ENCODE measurements at places on chromosomes 4 and X.

GRCh38 chrX:149469406-149469805, 35.7 kb downstream of the IDS start:
- DNase-seq: no peak

- no peak for DNase-seq
These were observed 50.4 kb upstream of the ELOVL6 start for GRCh38 chr4:110248831-110249253.

- peak; percentile 14 for DNase-seq
These were observed 590 bp downstream of the ARHGEF9 start for GRCh38 chrX:63784346-63784901.

- no peak for DNase-seq
These were observed 92.7 kb upstream of the AFAP1 start for GRCh38 chr4:8032381-8032780.

DNA sequence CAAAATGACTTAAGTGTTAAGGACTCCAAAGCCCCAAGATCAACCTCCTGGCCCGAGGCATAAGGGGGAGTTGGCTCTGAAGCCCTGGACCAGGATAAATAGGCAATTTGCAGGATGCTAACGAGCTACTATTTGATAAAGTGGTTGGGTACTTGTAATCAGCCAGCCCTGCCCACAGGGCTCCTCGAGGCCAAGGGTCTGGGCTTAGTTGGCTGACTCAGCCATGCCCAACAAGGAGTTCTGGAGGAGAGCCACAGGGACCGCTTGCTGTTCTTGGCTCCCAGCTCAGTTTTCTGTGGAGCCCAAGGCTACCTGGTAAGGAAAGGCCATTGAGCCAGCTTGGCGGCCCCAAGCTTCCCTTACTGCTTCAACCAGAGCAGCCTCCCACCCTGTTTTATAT, 7.8 kb downstream of the HMGB3 start:
- DNase-seq: no peak

DNA sequence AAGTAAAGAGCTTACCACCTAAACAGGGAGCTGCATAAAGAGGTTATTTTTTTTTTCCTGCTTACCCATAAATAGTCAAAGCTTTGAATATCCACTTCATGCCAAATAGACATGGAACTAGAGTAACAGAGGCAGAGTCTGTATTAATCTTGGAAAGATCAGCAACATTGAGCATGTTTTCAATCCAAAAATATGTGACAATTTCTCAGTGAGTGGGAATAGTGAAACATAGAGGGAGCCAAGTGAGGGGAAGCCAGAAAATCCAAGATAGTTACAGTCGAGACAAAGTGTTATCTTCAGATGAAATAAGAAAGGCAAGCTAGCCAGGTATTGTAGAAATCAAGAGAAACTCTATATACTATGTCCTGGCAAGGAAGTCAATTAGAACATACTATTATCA, 122.3 kb upstream of the TACR3 start:
- no peak for DNase-seq

DNA sequence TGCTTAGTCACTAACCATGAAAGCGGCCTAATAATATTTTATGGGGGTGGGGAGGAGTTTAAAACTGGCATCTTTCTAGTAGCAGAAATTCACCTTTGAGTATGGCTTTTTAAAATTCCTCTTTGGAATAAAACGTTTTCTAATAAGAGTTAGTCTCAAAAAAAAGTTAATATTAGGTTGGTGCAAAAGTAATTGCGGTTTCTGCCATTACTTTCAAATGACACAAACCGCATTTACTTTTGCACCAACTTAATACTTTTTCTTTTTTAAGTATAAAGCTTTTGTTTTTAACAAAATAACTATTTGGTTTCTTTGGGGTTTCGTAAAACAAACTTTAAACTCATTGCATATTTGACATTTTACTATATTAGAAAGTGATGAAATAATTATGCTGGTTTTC, 68.4 kb downstream of the FBXO8 start:
- no peak for DNase-seq

- no peak for DNase-seq
These were observed 475.5 kb upstream of the ADGRL3 start for GRCh38 chr4:60724623-60725022.

- DNase-seq: no peak
These were observed 5.1 kb downstream of the GRIPAP1 start for GRCh38 chrX:48996969-48997368.

- DNase-seq: no peak
These were observed 27.9 kb upstream of the ZNF185 start for GRCh38 chrX:152869972-152870371.

- DNase-seq: no peak
These were observed 25.3 kb upstream of the TRIM60 start for GRCh38 chr4:165006456-165006855.

DNA sequence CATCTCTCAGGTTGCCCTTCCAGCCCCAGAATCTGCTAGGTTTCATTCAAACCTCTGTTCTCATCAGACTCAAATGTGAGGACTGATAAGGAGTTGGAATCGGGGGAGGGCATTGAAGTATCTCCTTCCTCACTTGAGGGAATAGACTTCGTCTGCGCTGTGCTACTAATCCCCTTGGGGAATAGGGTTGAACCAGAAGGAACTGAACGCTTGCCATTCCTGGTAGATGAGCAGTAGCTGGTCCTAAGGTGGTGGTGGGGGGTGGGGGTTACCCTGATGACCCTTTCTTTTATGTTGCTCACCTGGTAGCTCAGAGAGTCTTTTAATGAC, 692 bp upstream of the SLC9A7 start:
- DNase-seq: no peak

- DNase-seq: no peak
These were observed 108.0 kb downstream of the LRBA start for GRCh38 chr4:150906987-150907633.

- no peak for DNase-seq
These were observed 813.0 kb downstream of the TRAM1L1 start for GRCh38 chr4:116272336-116272735.

- peak; percentile 63 for DNase-seq
These were observed 64.9 kb downstream of the SORCS2 start for GRCh38 chr4:7256984-7257810.

- no peak for DNase-seq
These were observed 32.4 kb downstream of the PALLD start for GRCh38 chr4:168529257-168529656.

GRCh38 chrX:97400492-97400891, 516.8 kb downstream of the RPA4 start:
- DNase-seq: no peak

DNA sequence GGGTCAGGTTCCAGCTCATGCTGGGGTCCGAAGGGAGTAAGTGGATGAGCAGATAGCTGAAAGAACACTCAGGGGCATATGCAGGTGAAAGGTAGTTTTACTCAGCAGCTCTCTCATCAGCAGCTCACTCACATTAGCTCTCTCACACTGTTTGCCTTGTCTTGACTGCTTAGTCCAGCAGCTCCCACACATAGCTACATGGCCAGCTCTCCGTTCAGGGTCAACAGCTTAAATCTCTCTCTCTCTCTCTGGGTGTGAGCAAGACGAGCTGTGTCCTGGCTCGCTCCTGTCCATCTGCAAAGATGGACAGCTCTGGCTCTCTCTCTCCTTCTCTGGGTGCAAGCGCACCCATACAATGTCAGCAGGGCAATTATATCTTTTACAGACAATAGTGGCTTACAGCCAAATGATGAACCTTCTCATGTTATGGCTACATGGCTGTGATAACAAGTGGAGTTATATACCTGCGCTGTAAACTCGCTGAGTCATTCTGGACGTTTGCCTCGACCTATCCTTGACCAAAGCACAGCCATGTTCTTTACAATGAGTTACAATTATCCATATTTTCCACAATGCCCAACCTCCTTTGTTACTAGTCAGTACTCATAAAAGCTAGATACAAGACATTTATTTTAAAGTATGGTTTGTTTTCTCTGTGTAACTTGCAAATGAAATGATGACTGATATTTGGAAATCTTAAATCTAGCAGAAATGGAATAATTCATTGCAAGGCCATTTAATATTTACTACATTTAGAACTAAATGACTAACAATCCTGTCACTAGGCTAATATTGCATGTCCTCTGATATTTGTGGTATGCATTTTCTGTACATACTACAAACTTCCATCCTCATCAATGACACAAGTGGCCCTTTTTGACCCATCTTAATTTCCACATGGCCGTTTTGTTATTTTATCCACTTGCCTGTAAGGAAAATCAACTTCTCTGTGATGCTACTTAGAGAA, 9.3 kb downstream of the PAPSS1 start:
- DNase-seq: no peak

GRCh38 chrX:107678957-107679740, 50.8 kb downstream of the PRPS1 start:
- DNase-seq: peak; percentile 28

DNA sequence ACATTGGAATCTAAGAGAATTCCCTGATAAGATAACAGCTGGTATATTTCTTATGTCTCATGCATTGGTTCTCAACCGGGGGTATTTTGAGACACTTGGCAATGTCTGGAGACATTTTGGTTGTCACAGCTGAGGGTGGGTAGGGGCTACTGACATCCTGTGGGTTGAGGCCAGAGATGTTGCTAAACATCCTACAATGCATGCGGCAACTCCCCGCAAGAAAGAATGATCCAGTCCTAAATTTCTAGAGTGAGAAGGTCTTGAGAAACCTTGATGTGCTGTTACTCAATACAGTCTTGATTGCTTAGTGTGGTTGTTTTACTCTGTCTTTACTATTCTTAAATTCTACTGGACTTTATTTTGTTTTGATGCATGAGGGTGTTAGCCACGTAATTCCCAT, 287.2 kb downstream of the FRMPD4 start:
- DNase-seq: no peak

- DNase-seq: no peak
These were observed 1651.4 kb upstream of the IGFBP7 start for GRCh38 chr4:58761563-58761962.

GRCh38 chr4:90904021-90904420, 776.8 kb downstream of the CCSER1 start:
- DNase-seq: no peak

GRCh38 chr4:187666034-187666433, 329.5 kb upstream of the ZFP42 start:
- DNase-seq: no peak

- DNase-seq: no peak
These were observed 362.4 kb downstream of the MID1IP1 start for GRCh38 chrX:39163581-39164126.

GRCh38 chr4:145898926-145899531, 39.6 kb downstream of the ZNF827 start:
- no peak for DNase-seq

DNA sequence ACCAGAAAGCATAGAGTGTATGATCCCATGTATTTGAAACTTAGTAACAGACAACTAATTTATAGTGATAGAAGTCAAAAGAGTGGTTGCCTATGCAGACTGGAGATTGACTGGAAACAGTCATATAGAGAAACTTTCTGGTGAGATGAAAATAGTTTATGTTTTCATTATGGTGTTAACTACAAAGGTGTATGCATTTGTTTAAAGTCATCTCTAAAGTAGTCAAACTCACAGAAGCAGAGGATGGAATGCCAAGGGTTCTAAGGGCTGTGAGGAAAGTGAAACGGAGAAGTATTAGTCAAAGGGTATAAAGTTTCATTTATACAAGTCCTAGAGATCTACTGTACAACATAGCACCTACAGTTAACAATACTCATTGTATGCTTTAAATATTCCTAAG, 45.8 kb downstream of the ENOX2 start:
- no peak for DNase-seq

GRCh38 chr4:124079174-124079780, 633.3 kb downstream of the ANKRD50 start:
- DNase-seq: no peak

DNA sequence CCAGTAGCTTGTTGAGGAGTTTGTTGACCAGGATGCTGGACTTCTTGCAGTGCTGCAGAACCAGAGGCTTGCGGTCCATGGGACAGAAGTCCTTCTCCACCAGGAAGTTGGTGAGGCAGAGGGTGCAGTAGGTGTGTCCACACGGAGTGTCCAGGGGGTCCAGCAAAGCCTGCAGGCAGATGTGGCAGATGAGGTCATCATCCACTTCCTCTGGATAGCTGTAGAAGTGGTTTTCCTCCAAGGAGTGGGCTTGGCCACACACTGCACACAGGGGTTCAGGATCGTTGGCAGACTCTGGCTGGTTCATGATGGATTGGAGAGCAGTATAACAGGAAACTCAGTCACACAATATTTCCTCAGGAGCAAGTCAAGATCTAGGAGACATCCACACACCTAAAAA, 17.6 kb downstream of the LNX1 start:
- DNase-seq: no peak

DNA sequence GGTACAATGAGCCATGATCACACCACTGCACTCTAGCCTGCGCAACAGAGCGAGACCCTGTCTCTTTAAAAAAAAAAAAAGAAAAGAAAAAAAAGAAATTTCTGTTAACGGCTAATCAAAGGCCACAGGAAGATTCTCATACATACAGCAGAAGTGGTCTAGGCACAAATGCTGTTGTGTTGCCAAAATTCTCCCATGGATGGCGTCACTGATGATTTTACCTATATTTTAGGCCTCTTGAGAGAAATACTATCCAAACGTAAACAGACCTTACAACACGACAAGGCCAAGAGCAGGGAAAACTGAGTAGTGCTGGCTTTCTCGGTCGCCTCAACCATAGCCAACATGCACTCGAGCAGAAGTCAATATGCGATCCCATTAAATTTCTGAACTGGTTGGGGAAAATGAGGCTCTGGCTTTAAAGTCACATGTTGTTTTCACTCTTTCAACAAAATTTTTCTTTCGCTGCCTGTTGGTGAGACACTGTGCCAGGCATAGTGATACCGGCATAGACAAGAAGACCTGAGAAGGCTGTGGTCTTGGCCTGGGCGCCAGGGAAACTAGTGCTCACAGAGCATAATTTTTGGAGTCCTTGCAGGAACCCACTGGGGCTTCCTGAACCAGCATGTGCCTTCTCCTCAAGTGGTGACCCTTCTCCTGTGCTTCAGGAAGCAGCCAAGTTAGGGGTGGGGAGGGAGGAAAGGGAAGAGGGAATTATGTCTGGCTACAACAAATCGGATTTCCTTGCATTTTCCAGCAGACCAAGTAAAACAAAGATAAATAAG, 20.6 kb downstream of the SH3KBP1 start:
- no peak for DNase-seq

- DNase-seq: no peak
These were observed 248.0 kb upstream of the ADAMTS3 start for GRCh38 chr4:72817012-72817411.
